A549 treated with CORT108297 at 1 μM for 4 hours (cell line): ENCODE measurements at places on chromosomes 1 and 21. TPM values are rescaled to one million over a fixed set of nuclear protein-coding genes. Genes with fewer than 3 reads are reported as not detected.

The UTP11 gene
- total RNA-seq: 39.1 to 77.3 TPM (median 42.9 TPM) in 5 replicates

The TRIM62 gene
- total RNA-seq: 1.5 to 2.6 TPM (median 2.3 TPM) in 5 replicates

The TRNP1 gene
- 150 to 235 TPM (median 212 TPM) in 5 replicates for total RNA-seq

The LDLRAD1 gene
- total RNA-seq: not detected in 5 replicates

The SELENOF gene
- 147 to 192 TPM (median 157 TPM) in 5 replicates for total RNA-seq

The AKNAD1 gene
- 0.64 to 1.1 TPM (median 0.77 TPM) in 5 replicates for total RNA-seq

The PPT1 gene
- 58.9 to 85.7 TPM (median 62.9 TPM) in 5 replicates for total RNA-seq

The ELF3 gene
- 183 to 288 TPM (median 257 TPM) in 5 replicates for total RNA-seq

The HAX1 gene
- 93.9 to 107 TPM (median 96.3 TPM) in 5 replicates for total RNA-seq

The TMEM82 gene
- not detected in 5 replicates for total RNA-seq
